ENCODE measurements at places on chromosomes 6 and 20.

GRCh38 chr6:106608080-106608668, 21.1 kb downstream of the RTN4IP1 start:
- no peak for DNase-seq

DNA sequence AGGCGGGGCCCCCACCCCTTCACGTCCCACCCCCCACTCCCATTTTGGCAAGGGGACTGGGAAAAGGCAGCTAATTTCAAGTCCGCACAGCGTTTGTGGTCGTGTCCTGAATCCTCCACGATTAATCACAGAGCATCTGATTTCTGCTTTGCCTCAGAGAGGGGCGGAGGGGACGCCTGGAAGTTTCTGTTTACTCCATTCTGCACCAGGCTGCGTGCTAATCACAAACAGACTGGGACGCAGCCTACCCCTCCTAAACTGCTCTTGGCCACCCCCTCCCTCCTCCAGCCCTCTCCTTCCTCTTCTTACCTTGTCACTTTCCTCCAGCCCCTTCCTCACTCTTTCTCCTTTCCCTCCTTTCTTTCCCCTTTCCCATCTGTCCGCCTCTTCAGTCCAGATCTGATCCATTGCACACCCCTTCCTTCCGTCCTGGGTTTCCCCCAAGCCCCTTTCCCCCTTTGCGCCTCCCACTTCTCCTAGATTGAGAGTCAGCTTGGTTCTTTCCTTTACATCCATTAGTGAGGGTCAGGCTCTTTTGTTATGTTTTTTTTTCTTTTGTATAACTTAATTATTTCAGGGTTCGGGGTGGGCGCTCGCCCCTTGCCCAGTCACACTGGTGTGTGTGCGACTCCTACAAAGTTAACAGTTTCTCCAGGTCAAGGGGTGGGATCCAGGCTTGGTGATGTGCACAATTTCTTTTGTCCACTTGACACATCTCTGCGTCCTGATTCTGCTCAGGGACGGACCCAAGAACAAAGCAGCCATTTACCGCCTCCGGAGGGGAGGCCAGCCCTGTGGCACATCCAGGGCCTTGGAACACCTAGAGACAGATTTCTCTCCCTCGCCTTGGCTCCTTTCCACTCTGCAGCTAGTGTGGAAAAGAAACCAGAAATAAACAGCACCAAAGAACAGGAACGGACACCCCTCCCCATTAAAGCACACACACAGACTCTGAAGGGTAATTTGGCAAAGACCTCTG, 520 bp upstream of the RIPOR3 start:
- DNase-seq = no peak

DNA sequence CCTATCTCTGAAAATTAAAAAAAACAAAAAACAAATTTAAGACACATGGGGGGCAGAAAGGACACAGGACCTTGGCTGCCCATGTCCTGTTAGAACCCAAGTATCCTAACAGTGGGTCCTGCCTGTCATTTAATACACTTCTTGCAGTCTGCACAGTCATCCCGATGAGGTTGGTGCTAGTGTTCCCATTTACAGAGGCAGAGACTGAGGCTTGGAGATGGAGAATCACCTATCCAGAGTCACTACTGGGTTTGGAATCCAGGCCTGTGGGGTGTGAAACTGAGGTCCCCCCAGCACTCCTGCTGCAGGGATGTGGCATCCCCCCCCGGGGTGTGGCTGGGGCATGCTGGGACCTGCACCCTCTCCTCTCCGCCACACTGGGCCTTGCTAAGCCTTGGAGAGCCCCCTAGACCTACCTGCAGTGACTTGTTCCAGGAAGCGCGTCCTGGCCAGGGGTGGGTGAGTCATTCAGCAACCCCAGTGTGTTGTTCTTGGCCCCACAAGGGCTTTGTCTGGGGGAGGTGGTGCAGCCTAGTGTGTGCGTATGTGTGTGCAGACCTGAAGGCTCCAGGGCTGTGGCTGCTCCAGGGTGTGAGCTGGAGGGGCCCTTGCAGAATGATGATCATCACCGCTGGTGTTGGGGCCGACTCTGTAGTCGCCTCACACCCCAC, 49.7 kb downstream of the BCAS4 start:
- DNase-seq = no peak

- no peak for DNase-seq
Measured at GRCh38 chr6:166940643-166941068, 15.7 kb downstream of the RNASET2 start.

GRCh38 chr20:25496968-25497401, 88.3 kb downstream of the NINL start:
- DNase-seq = no peak
